ENCODE measurements at places on chromosomes 4 and X. TPM values are rescaled to one million over a fixed set of nuclear protein-coding genes. Genes with fewer than 3 reads are reported as not detected.

DNA sequence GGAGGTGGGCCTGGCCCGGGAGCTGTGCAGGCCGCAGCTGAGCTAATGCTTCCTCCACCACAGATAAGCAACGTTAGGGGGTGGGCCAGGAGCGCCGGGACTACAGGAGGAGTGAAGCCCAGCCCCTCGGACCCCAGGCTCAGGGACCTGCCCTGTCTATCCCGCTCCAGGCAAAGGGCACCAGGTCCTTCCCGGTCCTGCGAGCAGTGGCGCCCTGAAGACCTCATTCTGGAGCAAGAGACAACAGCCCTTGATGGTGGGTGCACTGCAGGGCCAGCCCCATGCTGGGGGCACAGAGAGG is 730 bp upstream of the TREX2 start:
- ATAC-seq = no peak

GRCh38 chr4:41160856-41161255 is 53.5 kb downstream of the APBB2 start:
- no peak for ATAC-seq

Gene SSX1
- total RNA-seq = not detected

Gene RHOXF2
- not detected for total RNA-seq

Gene GABRE
- total RNA-seq = 27.5 TPM

Measured in esophagus mucosa (tissue), 1 donor.